T-helper 2 cell treated with Interferon-gamma antibody and Interleukin-4, amounts not matched to agents 5 μg/mL and 100 μg/mL, for 36 hours (primary cell): ENCODE measurements at places on chromosomes 5 and 9.
A peak's percentile ranks its signal among the peaks of the same experiment; 100 is the strongest.

GRCh38 chr5:115657125-115657880 lies 31.5 kb upstream of the TMED7 start:
- no peak for DNase-seq

DNA sequence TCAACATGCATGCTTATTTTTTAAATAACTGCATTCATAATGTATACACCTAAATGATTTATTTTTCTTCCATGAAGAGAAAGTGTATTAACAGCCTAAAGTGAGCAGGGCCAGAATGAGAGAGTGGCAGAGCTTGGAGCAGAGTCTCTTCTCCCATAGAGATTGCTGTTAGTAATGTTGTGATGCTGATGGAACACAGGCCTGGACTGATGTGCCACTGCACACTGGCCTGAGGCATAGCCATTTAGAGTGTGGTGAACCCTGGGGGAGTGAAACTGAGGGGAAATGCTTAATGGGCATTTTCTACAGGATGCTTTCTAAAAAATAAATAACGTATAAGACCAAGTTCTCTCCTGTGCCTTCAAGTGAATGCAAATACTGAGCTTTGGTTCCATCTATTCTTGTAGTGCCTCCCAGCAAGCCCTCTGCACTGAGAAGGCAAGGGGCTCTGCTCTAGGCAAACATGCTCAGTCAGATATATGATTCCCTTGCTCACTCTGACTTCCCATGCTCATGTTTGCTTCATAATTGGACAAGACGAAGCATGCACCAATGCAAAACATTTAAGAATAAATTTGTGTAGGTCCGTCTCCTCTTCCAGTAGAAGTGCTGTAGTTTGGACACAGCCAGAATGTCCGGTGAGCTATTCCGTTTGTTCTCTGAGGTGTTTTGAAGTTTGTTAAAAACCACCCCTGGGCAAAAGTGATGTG lies 185.7 kb downstream of the PBX3 start:
- DNase-seq = no peak

DNA sequence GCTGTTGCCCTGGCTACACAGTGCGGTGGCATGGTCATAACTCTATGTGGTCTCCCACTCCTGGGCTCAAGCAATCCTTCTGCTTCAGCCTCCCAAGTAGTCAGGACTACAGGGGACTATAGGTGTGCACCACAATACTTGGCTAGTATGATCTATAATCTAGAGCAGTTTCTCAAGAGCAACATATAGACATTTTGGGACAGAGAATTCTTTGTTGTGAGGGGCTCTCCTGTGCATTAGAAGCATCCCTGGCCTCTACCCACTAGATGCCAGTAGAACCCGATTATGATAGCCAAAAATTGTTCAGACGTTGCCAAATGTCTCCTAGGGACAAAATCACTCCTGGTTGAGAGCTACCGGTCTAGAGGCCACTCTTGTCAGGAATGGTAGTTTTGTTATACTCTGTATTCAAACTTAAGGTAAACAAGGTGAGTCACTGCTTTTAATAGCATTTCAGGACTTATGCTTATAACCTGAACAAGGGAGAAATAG lies 7.2 kb downstream of the ANKHD1 start:
- DNase-seq = no peak

DNA sequence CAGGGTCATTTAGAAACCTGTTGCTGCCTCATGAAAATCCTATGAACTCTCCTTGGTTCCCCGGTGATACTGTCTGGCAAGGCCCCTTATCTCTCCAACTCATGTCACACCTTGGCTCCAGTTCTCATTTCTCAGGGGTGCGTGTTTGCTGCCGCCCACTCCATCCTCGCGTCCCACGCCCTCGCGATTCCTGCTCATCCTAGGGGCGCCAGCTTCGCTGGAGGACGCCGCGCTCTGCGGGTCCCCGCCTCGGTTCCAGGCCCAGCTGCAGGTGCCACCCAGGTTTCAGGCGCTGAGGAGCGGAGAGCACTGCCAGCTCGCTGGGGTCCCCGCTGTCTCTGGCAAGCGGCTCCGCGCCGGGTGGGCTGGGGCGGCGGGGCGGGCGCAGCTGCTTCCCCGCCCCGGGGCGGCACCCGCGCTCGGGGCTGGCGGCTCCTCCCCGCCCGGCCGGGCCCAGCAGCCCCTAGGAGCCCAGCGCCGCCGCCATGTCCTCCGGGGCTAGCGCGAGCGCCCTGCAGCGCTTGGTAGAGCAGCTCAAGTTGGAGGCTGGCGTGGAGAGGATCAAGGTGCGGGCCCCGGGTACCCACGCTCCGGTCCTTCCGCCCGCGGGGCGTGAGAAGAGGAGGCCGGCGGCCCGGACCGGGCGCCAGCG lies at the start of gene GNG10:
GNG10 (plus strand) TSS at position 456 of the 652 bp plus-strand sequence; CDS start at position 486, 30 bp downstream.
- peak; percentile 75 for DNase-seq

- no peak for DNase-seq
Observed at GRCh38 chr9:16846986-16847385, 23.5 kb downstream of the BNC2 start.

DNA sequence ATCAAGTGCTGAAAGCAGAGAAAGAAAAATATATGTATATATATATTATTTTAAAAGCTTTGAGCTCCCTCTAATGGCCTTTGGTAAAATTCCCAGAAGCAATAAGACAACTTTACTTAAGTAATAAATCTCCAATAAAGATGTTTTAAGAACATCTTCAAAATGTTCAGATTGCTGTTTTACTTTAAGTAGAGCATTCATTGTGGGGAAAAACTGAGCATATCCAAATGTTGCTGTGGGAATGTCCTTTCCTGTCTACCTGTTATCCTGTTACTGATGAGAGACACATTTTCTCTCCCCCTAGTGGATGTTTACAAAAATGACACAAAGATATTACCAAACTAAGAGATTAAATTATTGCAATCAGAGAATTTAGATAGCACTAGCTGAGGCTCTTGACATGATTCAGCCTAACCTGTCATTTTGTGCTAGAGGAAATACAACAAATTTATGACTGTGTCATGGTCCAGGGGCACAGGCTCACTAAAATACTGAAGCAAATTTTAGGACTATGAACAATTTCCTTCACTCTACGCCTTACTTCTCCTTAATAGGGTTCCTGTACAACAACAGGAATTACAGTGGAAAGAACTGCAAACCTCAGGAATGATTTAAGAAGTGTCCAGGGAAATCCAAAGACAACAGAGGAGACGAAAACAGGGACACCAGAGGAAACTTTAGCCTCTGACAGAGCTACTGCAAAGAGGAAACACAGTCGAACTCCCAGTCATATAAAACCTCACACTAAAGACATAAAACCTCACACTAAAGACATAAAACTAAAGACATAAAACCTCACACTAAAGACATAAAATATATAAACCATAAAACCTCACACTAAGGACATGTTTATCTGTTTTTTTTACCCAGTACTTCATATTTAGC lies 24.3 kb upstream of the PRRC1 start:
- no peak for DNase-seq

GRCh38 chr9:4365055-4365454 lies 65.2 kb upstream of the GLIS3 start:
- peak; percentile 65 for DNase-seq
